Stimulated activated CD4-positive, alpha-beta T cell treated with anti-CD3 and anti-CD28 coated beads, Interleukin-1b, Interleukin-23, amount 100 ng/mL, for 1 hour (primary cell): ENCODE measurements at places on chromosomes 7 and 10.

GRCh38 chr7:85475071-85475470, 288.2 kb upstream of the SEMA3D start:
- no peak for DNase-seq

GRCh38 chr10:101609481-101609880, 21.4 kb downstream of the DPCD start:
- DNase-seq, result no peak

GRCh38 chr7:147193476-147193875, 1076.9 kb downstream of the CNTNAP2 start:
- no peak for DNase-seq

DNA sequence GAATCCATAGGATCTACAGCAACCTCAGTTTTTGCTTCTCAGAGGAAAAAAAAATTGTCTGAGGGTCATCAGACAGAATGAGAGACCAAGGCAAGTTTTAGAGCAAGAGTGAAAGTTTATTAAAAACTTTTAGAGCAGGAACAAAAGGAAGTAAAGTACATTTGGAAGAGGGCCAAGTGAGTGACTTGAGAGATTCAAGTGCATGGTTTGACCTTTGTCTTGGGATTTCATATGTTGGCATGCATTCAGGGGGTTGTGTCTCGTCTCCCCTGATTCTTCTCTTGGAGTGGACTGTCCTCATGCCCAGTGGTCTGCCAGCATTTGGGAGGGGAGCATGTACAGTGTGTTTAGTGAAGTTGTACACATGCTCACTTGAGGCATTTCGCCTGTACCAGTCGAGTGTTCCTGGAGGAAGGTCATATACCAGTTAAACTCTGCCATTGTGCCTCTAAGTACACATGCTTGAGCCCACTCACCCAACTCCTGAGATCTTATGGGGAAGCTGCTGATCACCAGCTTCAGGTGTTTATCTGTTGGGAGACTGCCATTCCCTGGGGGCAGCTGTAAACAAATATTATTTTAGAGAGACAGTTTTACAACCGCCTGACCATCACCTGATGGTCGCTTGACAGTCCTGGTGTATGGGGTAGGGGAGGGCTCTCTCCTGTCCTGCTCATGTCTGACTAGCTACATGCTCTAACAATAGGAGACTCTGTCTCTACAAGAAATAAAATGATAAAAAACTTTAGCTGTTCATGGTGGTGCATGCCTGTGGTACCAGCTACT, 109.4 kb downstream of the EEPD1 start:
- DNase-seq, result no peak

DNA sequence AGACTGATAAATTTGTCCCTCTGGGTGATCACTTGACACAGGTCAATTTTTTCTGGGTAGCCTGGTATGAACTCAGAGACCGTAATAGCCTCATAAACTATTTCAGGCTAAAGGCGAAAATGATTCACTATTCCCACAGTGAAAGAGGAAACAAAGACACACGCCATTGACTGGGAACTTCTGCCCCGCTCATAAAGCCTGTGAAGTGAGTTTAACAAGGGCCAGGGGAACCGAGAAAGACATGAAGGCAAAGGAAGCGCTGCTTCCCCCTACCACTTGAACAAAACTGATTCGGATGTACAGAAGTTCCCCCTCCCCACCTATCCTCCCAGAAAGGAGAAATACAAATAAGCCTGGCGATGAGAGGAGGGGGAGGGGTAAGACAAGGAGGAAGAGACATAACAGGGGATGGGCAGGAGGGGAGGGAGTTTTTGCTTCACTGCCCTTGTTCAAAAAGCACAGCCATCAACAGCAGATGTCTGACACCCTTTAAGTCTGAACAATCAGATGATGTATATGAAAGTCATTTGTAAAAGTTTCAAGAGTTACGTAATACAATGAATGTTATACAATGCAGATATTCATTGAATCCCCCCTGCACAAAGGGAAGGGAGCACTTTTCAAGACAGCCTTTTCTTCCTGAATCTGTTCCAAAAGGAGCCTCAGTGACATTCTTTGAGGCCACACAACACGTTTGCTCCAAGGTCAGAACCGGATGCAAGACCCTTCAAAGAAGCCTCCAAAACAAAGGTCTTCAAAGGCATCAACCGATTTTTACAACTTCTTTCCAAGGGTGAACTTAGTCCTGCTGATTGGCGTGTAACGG, 734 bp downstream of the ABCB4 start:
- no peak for DNase-seq

DNA sequence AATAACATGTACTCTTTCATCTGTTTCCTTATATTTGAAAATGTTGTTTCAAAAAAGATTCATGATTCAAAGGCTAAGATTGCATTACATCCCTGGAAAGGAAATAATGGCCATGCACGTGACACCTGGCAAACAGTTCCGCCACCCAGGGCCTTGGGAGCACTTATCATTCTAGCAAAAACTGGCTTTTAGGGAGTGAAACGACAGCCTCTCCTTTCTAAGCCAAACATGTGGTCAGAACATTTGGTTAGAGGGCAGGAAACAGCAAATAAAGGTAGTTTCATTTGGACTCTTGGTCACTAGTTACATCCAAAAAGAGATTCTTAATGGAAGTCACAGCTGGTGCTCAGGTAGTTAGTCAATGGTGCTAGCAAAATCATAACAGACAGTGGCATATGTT, 83.5 kb downstream of the FAS start:
- DNase-seq, result no peak
